Tibial nerve (tissue), 4 donors: ENCODE measurements at places on chromosomes 2 and 18. TPM values are rescaled to one million over a fixed set of nuclear protein-coding genes. Genes with fewer than 3 reads are reported as not detected.

The MAPRE2 gene
- 18.9 TPM for total RNA-seq

The MITD1 gene
- total RNA-seq: 30.8 TPM

The ITGA4 gene
- total RNA-seq: 10.7 TPM

The MRPL44 gene
- 17.7 TPM for total RNA-seq

DNA sequence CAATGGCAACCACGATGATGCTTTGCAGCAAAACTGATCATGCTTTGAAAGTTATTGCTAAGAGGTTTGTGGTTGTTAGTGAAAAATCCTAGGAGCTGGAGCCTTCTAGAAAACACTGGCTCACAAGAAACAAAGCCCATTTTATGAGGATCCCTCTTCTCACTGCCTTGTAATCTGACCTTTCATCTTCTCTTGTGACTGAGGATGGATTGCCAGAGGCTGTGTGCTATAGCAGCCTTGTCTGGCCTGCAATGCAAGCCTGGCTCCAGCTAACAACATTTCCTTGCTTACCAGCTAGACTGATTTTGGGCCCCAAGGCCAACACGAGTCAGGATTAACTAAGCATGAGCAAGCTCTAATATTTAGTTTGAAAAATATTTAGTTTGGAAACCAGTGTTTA lies 13.1 kb downstream of the PIEZO2 start:
- no peak for DNase-seq

DNA sequence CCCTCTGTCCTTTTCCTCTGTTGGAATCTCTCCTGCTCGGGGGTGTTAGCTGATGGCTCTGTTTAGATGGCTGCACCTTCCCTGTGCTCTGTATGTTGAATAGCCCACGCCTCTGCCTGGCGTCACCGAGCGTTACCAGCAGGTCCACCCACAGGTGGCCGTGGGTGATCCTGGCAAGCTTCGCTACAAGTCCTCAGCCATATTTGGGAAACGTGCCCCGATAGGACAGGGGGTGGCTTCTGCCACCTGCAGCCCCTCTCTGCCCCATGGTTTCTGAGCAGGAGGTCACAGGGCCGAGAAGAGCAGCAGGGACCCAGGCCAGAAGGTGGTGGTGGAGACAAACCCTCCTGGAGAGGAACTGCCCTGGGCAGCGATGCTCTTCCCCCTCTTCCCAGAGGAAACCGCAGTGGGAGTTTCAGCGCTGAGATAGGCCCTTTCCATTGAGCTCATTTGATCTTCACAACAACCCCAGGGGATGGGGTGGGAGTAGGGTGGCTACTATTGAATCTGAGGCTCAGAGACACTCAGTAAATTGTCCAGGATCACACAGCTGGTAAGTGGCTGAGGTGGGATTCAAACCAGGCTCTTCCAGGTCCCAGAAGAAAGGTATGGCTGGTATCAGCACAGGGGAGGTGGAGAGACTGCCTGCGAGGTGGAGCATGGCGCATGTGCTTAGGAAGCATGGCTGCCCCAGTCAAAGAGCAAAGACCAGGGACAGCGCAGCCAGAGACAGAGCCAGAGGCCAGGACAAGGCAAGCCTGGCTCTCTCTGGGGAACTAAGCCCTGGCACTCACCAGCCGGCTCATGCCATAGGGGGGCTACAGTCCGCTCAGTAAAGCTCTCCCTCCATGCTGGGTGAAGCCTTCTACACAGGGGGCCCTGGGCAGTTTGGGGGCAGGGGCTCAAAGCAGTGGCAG lies 15.0 kb downstream of the NGEF start:
- no peak for DNase-seq

DNA sequence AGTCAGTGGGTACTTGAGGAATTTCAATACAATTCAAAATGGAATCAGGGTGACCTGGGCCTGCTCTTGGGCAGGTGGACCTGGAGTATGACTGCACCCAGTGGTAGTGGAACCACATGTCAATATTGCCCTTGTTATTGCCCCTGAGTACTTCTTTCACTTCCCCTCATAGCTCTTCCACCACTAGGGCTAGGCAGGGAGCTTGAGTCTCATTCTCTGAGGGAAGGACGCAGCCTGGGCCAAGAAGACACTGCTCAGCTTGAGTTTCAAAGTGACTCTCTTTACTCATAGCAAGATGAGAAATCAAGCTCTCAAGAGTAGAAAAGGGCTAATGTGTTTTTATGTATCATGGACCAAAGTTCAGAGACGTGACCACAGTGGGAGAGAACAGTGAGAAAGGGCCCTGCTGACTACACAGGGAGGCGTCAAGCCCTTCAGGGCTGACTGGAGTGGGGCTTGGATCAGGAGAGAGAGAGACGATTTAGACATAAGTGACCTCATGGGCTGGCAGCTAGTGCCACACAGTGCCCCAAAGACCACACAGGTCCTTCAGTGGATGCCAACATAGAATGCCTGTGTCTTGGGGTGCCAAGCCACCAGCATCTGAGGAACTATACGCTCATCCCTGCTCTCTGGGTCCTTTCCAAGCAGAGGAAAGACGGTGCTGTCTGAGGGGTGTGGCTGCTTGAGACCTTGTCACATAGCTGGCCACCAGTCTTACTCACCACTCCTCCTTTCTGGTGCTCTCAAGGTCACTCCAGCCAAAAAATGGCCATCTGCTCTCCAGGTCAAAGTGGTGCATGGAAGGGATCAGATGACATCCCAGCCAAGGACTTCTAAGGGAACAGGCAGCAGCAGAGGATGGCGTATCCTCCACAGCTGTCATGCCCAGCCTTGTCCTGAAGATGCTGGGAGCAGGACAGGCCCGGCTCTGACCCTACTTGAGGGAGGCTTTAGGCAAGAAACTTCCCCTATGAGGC lies 13.0 kb downstream of the PTMA start:
- no peak for DNase-seq

DNA sequence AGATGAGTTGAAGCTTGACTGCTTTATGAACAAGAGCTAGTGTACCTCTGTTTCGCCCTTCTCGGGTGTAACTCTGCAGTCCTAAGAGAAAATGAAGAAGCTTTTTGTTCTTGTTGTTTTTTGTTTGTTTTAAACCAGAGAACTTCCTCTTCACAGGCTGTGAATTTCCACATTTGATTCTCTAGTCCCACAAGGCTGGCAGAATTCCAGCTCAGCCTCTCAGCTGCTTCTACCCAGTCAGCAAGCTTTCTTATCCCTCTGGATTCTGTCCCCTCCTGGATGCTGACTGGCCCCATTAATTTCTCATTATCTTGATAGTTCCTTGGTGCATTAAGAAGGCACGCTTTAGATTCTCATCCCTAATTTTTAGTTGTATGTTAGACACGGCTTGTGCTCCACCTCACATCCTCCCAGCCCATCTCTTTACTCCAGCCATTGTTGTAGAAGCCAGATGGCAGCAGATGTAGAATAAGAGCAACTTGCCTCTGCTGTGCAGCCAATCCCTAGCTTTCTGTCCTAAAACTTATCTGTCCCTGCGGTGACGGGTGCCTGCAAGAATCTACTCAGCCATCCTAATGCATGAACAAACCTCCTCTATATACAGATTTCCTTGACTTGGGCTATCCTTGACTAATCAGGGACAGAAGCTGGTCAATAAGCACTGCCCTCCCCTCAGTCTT lies 12.3 kb upstream of the RESP18 start:
- peak; percentile 41 for DNase-seq

GRCh38 chr2:54348646-54349045 lies 92.6 kb upstream of the TSPYL6 start:
- DNase-seq: no peak

DNA sequence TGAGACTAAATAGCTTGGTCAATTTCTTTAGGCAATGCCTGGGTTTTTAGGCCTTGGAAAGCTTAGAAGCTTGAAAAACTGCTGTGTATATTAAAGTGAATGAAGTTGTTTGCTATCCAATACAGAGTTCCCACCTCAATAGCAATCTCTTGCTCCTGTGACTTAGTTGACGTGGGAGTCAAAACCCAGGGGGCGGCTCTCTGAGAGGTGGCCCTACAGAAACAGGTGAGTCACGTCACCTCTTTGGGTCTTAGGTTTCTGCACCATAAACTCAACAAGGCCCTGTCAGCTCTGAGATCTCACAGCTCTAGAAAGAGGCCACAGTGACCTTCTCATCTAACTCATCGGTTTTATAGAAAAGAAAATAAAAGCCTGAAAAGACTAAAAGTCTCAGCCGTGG lies 79.6 kb downstream of the ADD2 start:
- DNase-seq: no peak

DNA sequence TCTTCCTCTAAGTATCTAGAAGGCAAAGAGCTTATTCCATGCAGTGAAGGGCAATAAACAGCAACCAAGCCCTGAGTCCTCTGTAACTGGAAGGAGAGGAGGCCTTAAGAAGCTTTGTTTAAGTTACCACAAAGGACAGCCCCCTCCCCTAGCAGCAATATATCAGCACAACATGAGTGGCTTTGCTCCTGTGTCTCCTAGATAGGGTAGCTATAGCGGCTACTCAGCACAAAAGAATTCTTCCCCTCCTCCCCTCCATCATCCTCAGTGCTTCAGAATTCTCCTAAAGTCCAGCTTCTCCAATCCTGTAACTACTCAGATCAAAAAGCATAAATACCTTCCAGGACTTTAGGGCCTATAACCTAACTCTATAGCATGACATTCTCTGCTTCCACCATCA lies 16.5 kb downstream of the SUMO1 start:
- DNase-seq: no peak

GRCh38 chr2:228548230-228548629 lies 366.7 kb upstream of the SPHKAP start:
- no peak for DNase-seq

DNA sequence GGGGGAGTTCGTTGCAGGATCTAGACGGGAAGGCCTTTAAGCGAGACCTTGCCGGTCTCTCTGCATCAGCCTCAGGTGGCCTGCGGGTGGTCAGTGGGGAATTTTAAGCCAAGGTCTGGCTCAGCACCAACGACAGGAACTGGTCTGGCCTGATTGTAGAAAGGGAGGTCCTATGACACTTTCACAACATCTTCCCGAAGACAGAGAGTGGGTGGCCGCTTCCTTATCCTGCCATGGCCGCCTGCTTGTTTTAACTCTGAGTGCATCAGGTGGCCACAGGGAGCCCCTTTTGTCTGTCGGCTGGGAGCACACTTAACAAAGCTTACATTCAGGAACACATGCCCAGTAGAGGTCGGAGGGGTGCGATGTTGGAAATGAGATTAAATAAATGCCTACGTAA lies 363.7 kb upstream of the MYT1L start:
- no peak for DNase-seq

DNA sequence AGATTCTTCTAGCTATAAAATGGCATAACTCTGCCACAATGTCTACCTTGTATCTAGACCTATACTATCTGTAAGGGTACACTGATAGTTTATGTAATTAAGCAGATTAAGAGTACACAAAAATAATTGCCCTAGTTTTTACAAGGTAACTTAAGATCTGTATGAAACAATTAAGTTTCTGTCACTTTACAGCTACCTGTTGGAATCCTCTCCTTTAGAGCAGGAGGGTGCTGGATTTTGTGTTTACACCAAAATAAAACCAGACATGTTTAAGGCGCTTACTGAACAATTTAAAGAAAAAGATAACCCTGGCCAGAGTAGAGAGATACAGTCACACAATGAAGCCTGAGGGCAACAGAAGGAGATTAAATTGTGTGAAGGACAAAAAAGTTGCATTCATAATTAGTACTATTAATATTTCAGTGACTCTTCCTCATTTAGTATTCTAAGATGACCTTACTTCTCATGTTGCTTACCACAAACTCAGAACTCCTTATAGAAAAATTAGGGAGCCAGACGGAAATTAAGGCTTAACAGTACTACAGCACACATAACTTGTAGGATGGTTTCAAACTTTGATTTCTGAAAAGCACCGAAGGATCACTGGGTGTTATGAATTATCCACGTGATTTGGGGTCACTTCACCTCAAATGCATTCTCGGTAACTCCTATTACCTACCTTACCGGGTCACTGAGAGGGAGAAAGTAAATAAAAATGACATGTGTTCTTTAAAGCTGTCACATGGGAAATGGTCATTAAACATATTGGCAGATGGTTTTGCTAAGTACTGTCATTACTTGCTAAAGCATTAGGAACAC lies 1.0 kb downstream of the DARS1 start:
- DNase-seq: no peak

GRCh38 chr2:48180557-48180956 lies 274.3 kb upstream of the FBXO11 start:
- no peak for DNase-seq

DNA sequence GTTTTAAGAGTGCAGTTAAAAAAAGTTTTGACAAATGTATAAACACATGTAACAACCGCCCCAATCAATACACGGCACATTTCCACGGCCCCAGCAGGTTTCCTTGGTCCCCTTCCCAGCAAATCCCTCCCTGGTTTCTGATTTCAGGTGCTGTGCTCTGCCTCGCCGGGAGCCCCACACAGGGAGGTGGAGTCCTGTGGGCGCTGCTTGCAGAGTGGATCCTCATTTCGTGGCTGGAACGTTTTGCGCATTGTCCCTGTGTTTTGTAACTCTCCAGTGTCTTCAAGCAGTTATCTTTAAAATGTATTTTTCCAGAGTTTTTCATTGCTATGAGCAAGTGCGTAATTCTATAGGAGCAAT lies 124.8 kb downstream of the GALR1 start:
- no peak for DNase-seq

DNA sequence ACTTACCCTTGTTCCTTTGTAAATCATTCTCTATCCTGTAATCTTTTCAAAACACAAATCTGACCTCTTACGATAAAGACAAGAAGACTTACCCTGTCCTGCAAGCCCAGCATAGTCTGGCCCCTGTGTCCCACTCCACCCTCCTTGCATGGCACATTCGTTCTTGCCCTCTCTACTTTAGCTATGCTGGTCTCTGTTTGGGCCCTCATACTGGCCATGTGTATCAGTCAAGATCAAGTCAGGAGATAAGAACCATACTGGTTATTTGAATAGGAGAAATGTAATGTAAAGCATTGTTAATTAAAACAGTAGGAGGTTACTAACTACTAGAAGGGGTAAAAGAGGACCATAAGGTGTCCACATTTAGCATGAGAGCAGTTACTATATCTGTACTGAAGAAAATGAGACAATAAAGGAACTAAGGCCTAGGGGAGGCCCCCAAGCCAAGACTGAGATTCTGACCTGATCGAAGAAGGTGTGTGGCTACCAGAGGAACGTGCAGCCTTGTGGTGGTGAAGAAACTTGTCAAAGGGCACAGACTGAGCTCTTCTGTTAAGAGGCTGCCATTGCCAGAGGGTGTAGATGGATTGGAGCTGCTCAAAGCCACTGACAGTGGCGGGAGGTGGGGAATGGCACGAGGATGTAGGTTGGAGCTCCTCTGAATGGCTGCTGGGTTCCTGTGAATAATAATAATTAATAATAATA lies 80.8 kb downstream of the KCTD18 start:
- no peak for DNase-seq
